ENCODE measurements at places on chromosomes 6 and 20.

GRCh38 chr20:3515379-3516170, 44.8 kb downstream of the ATRN start:
- DNase-seq = no peak

GRCh38 chr20:51014797-51015722, 7.8 kb downstream of the KCNG1 start:
- no peak for DNase-seq

DNA sequence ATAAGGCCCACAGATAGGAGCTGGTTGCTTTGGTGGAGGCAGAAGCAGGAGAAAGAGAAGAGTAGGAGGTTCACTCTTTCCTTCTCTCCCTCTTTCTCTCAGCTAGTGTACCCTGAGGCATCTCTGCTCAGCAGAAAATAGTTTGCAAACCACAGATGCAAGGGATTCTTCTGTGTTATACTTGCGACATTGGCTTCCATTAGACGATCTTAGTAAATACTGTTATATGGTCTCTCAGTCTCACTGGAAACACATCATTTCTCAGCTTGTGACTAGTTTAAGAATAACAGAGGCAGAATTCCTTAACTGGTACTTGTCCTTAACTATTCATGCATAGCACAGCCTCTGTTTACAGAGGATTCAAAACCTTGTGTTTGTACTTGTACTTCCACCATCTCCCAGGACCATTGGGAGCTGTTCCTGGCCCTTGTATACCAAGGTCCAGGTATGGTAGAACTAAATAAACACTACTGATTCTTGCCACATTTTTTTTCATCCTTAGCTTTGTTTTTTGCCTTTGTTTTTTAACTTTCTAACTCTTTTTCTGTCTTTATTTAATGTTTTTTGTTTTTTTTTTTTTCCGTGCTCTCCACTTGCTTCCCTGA, 218.2 kb downstream of the OTOR start:
- DNase-seq = no peak

DNA sequence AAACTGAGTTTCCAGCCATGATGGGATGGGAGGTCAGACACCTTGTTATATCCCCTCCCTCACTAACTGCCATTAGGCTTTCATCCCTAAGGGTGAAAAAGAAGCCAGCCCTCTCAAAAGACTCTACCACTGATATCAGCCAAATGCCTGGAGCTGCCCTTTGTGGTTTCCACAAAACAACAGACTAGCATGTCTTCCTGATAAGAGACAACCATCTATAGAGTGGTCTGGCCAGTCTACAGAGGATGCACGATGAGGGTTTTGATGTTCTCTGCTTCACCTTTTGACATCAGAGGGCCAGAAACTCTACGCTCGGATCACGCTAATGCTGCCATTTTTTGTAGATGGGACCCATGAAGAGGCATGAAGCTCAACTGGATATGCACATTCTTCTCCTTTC, 61.7 kb upstream of the ARHGAP18 start:
- DNase-seq = no peak

GRCh38 chr20:50049442-50050026, 63.4 kb downstream of the UBE2V1 start:
- DNase-seq = no peak

DNA sequence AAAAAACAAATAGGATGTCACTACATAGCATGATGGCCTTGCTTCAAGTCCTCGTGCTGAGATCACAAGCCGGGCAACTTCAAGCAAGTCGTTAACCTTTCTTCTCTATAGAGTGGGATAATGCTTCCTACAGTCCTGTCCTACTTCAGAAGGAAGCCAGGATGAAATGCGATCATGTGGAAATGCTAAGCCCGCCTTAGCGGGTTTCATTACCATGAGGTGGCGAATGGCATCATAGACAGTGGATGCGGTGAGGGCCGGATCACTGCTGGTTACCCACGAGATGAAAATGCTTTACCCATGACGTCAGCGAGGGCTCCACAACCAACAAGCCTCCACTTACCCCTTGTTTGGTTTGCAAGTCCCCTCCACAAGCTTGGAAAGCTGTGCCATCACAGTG, 206.4 kb downstream of the TBXT start:
- no peak for DNase-seq

- DNase-seq = no peak
Measured at GRCh38 chr20:25310921-25311728, 63.2 kb downstream of the PYGB start.

DNA sequence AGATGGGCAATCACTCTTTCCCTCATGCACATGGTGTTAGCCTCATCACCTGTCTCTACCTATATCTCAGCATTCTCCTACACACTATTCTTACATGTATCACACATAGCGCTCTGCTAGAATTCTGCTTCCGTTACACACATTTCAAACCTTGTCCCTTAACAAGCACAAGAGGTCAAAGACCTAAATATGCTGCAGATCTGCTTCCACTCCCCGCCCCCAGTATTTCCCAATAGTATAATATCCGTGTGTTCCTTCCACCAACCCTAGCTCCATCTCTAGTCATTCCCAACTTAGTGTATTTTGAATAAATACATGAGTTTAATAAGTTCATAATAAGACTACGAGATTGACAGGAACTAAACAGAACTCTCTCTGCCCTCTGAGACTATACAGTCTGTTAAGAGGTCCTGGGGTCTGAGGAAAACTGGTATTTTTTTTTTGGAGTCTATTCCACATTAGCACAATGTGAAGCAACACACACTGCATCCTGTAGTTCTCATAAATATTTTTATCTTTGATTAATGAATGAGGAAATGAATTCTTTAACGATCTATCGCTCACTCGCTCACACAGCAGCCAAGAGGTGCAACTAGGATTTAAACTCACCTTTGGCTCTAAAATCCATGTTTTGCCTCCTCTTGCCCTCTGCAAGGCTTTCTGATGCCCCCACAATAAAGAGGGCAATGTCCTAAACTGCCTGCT, 491.6 kb downstream of the QKI start:
- no peak for DNase-seq

- DNase-seq = no peak
Measured at GRCh38 chr20:20740541-20740940, 28.1 kb upstream of the RALGAPA2 start.

GRCh38 chr20:59993736-59994430, 35.7 kb downstream of the CDH26 start:
- DNase-seq = no peak

- DNase-seq = no peak
Measured at GRCh38 chr20:1033751-1034414, 31.8 kb upstream of the RSPO4 start.

- DNase-seq = no peak
Measured at GRCh38 chr6:33632558-33633039, 11.5 kb downstream of the ITPR3 start.

DNA sequence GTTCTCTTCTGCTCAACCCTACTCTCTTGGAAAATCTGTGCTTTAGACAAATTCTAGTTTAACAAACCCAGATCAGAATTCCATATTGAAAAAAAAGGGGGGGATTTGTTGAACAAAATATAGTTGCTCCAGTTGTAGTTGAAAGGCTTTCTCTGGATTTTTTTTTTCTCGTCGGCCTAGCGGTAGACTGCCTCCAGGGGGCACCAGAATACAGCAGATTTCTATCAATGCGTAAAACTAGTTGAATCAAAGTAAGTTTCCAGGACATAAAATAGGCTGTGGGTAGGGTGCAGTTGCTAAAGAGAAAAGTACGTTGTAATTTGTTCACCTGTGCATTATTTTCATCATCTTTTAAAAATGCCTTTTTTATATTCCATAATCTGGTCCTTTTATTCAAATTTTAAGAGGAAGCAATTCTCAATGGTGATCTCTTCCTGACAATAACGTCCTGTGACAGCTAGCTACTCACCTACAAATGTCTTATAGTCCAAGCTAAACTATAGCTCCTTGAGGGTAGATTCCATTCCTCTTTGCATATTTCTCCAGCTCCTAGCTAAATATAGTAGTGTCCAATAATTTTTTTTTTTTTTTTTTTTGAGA, 105.4 kb downstream of the PERP start:
- no peak for DNase-seq

DNA sequence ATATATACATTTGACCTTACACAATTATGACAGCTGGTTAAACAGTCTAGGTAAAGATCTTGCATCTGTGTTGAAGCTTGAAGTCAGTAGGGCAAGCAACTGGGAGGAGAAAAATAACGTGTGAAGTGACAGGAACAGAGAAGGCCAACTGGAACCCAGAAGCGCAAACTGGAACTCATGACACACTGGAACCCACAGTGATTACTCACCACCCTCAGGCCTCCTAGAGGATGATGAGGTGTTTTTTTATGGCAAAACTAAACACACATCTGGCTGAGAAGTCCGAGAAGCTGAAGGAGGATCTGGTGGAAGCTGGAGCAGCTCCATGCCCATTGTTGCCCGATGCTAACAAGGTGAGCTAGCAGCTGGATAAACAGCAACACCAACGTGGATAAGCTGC, 108.1 kb downstream of the TMEM200A start:
- DNase-seq = no peak

DNA sequence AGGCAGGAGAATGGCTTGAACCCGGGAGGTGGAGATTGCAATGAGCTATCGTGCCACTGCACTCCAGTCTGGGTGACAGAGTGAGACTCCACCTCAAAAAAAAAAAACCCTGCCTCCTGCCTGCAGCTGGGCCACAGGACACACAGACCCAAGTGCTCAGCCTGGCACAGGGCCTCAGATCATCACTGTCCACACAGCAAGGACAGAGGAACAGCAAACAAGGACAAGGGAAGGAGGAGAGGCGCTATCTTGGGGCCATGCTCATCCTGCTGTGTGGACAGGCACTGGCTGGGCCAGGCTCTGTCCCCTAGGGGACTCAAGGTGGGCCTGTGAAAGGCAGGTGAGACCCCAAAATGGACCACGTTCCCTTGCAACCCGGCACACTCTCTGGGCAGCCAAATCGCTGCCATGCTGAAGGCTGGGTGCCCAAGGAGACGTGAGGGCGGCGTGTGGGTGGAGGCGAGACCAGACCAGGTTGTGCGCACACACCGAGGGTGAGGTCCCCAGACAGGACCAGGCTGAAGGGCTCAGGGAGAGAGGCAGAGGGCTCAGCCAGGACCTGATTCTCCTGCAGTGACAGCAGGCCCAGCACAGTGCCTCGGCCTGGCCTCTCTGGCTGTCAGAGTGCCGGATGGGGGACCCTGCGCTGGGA, 9.1 kb downstream of the UCKL1 start:
- DNase-seq = no peak

DNA sequence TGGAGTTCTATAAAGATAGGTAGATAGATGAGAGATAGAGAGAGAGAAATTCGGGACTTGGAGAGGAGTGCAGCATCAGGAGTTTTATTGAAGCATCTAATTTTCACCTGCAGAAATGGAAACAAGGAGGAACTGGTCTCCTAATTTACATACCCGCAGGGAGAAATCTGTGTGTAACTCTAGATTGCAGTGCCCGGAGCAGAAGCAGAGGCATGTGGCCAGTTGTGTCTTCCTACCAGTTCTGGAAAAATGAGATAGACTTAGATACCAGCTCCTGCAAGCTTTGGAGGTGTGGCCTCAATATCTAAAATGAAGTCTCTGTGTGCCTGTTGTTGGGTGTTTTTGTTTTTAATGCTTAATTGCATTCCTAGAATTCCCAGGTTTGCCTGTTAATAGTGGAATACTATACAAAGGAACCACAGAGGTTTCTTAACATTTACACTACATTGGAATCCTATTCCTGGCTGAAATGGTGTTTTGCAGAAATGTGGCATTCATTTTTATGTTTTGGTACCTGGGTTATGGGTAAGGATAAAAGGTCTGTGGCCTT, 57.4 kb downstream of the DTD1 start:
- no peak for DNase-seq

DNA sequence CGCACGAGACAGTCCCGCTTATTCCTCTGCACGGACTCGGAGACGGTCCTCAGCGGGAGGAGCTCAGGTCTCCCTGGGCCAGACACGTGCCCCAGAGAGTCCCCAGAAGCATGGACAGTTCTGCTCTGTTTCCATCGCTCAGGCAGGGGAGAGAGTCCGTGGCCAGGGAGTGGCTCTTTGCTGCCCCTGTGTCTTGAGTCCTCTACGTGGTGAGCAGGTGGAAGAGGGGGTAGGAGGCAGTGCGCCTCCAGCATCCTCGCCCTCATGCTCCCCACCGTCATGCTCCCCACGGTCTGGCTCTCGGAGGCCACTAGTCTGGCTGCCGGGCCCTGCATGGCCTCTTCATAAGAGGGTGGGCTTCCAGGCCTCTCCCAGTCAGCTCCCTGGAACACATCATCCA, 8.9 kb downstream of the TAGAP start:
- no peak for DNase-seq

DNA sequence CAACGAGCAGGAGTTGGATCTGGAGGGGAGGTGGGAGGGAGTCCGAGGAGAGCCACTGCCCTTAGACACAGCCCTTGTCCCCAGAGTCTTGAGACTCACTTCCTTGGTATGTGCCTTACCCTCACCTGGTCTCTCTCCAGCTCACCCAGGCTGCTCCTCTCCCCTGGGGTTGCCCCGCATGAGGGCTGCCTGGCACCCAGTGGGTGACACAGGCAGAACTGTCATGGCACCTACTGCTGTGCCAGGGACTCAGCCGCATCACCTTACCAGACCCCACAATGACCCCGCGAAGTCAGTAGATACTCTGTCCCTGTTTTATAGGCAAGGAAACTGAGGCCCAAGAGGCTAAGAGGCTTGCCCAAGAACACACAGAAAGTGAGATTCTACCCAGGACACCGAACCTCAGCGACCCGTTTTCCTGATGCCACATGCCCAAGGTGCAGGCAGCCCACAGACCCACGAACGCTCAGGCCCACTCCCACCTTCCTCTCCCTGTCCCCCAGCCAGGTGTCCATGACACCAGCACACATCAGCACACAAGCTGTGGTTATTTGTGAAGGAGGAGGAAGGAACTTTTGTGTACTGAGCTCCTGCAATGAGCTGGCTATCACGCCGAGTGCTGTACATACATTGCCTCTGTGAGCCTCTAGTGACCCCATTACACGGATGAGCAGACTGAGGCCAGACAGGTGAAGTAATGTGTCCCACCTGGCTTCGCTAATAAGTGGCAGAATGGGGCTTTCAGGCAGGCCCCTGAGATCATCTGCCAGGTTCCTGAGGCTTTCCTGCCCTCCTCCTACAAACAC, 168.1 kb downstream of the GRM4 start:
- DNase-seq = no peak

GRCh38 chr20:4159765-4160490, 144.6 kb upstream of the RNF24 start:
- DNase-seq = no peak

GRCh38 chr20:51720854-51721253, 47.3 kb downstream of the ATP9A start:
- DNase-seq = no peak

Measured in activated gamma-delta T cell (primary cell).